Cortex of kidney (tissue), 1 donor: ENCODE measurements at places on chromosomes 4 and X.

DNA sequence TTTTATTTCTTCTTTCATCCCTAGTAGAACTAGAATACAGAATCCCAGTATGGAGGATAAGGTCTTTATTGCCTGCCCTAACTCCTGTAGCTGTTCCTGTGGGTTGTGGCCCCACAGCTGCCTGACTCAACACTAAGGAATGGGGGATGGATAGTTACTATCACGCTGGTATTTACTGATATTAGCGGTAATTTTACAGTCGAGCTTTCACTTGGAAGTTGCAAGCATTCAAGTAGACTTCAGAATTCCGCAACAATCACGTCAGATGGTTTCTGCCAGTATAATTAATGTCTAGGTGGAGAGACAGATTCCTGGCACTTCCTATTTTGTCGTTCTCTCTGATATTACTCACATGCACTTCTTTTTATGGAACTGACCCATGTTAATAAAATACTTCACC is 489.8 kb downstream of the PABPC4L start:
- no peak for DNase-seq

- DNase-seq: no peak
These were observed 6.0 kb upstream of the VSIG4 start for GRCh38 chrX:66045894-66046293.

DNA sequence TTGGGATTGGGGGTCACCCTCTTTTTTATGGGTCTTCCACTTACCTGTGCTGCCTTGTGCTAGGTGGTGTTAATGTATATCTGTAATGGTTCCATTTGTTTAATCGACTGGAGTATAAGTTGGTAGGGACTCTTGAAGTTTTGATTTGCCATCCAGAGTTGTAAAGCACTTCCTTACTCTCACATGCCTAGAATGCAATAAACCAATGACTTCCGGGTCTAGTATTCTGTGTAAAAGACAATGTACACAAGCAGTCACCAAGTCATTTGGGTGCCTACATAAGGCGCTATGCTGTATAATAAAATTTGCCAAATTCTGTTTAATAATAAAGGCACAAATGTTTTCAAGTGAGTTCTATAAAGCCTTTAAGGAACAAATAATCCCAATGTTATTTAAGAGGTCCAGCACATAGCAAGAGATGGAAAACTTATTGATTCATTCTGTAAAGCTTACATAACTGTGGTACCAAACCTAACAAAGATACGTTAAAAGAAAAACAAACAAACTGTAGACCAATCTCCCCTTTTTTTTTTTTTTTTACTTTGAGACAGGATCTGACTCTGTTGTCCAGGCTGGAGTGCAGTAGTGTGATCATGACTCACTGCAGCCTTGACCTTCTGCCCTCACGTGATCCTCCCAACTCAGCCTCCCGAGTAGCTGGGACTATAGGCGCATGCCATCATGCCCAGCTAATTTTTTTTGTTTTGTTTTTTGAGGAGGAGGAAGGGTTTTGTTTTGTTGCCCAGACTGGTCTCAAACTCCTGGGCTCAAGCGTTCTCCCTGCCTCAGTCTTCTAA is 41.5 kb upstream of the HPRT1 start:
- DNase-seq: no peak

DNA sequence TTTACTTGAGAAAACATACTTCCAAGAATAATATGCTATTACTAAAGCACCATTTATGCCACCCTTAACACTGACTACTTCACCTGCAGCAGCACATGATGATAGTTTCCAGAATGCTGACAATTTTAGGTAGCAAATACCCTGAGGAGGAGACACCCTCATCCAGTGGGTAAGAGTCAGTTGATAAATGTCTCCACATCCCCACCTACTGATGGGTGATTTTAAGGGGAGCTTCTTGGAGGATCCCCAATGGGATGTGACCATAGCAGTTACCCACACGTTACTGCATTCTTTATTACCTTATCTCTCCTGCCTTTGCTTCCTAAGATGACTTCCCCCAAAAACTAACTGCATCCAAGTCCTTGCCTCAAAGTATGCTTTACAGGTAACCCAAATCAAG is 131.2 kb upstream of the SMARCAD1 start:
- no peak for DNase-seq

GRCh38 chr4:116321471-116321870 is 763.9 kb downstream of the TRAM1L1 start:
- DNase-seq: no peak
